Stimulated activated CD4-positive, alpha-beta T cell treated with anti-CD3 and anti-CD28 coated beads, Interleukin-4, amount 100 ng/mL, for 4 hours (primary cell): ENCODE measurements at places on chromosomes 2 and 18.

DNA sequence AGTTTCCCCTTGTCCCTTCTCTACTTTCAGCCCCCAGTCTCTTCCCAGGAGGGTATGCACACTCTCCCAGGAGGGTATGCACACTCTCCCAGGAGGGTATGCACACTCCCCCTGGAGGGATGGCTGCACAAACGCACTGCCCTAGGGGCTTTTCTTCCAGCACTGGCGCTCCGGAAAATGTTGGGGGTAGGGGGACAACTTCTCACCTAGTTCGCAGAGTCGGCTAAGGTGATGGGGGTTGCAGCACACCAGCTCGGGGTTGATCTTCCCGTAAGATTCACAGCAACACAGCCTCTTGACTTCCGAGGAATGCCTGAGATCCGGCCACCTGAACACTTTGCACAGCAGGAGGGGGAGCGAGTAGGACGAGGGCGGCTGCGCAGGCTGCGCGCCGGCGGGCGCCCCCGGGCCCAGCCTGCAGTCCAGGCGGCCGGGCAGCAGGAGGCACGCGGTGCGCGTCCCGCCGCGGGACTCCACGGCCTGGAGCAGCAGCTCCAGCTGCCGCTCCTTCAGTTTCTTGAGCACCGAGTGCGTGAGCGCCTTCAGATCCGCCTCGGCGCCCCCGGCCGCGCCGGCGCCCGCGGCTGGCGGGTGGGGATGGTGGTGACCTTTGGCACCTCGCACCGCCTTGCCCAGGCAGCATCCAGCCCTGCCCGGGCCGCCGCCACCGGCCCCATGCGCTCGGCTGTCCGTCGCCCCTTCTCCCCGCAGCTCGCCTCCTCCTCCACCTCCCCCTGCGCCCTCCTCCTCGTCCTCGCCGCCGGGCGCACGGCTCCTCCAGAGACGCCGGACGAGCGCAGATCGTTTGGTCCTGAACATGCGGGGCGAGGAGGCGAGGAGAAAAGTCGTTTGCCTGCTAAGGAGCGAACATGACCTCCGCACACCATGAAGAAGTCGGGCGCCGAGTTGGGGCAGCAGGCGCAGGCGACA lies 894 bp downstream of the SMAD7 start:
- peak; percentile 25 for DNase-seq

DNA sequence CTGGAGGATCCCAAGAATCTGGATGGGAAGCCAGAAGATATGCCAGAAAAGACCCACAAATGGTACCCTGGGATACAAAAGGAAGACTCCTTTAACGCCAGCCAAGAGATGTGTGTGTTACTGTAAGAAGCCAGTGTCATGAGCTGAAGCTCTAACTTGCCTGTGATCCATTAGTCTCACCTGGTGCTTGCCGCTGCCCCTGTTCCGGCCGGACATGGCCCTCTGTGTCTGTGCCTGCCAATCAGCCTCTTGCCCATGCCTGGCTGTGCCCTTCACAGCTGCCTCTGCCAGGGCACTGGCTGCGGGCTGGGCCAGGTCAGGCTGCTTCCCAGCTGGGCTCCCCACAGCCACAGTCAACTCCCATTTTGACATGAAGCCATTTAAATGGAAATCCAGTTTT lies 55.4 kb downstream of the POU3F3 start:
- DNase-seq = no peak

DNA sequence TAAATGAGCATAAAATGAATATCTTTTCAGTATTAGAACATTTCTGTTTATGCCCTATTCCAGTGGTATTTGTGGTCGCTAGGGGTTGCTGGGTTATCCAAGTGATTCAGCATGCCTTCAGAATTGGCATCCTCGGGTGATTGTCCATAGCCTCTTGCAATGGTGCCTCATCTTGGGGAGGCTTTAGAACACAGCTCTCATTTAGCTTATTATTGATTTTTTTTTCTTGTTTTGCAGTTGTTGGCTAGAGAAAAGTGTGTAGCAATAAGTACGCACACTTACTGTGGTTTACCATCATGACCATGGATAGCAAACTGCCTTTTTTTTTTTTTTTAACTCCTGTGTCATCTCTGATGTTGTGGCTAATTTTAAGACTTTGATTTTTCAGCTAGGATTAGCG lies 33.6 kb downstream of the PLEKHA3 start:
- DNase-seq = no peak

GRCh38 chr2:222054813-222055212 lies 244.0 kb downstream of the PAX3 start:
- DNase-seq = no peak

DNA sequence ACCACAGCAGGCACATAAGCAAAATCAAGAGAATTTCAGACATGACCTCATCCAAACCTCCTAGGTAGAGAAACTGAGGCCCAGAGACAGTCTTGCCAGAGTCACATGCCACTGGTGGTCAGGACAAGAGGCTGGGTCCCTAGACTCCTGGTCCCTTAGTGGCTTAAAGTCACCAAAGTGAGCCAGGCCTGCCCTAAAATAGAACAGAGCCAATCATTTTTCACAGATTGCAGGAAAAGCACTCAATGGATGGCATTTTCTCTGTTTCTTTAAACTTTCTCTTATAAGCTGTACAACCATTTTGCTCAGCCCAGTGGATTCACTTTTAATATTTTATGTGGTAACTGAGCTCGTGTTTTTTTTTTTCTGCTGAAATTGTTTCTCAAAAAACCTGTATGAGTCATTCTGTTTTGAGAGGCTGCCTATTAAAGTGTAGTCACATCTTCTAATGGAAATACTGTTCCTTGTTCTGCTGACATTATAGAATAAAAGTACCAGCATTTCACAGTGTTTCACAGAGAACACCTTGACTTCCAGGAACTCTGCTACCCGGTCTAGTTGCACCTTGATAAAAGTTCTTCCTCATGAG lies 29.6 kb downstream of the STEAP3 start:
- no peak for DNase-seq

GRCh38 chr2:112577756-112578155 lies 6.7 kb upstream of the CHCHD5 start:
- DNase-seq = no peak

- no peak for DNase-seq
Observed at GRCh38 chr2:237667893-237668292, 40.5 kb downstream of the LRRFIP1 start.

DNA sequence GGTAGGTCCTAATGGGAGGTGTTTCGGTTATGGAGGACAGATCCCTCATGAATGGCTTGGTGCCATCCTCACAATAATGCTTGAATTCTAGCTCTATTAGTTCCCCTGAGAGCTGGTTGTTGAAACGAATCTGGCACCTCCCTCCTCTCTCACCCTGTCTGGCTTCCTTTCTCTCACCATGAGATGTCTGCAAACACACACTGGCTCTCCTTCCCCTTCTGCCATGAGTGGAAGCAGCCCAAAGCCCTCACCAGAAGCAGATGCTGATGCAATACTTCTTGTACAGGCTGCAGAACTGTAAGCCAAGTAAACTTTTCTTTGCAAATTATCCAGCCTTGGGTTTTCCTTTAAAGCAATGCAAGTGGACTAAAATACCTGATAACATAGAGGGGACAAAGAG lies 86.6 kb downstream of the RND3 start:
- no peak for DNase-seq

- no peak for DNase-seq
Observed at GRCh38 chr18:13220361-13220991, 1.9 kb downstream of the LDLRAD4 start.

- DNase-seq = no peak
Observed at GRCh38 chr2:168705534-168706470, 96.6 kb upstream of the NOSTRIN start.

DNA sequence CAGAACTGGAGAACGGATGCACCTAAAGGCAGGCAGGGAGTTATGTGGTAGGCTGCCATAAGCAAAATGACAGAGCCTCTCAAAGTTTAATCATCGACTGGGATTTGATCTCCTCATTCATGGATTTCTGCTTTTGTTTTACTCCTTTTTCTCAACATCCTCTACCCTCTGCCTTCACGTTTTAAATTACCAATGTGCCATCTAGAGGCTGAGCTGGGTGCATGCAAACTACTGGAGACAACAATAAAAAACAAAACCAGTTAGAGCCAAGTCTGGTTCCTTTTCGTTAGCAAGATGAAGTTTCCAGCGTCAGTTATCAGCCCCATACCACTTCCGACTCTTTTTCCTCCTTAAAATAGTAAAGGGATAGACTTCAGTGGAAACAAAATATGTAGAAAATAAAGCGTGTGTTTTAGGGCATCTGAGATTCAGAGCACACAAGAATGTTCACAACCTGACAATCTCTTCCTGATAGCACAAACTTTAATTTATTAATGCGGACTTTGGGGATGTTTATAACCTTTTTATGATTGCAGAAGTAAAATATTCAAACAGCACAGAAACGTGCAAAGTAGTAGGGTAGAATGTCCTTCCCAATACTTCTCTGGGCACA lies 117.0 kb downstream of the LAMA1 start:
- no peak for DNase-seq

- no peak for DNase-seq
Observed at GRCh38 chr18:25832001-25832604, 258.3 kb downstream of the SS18 start.

DNA sequence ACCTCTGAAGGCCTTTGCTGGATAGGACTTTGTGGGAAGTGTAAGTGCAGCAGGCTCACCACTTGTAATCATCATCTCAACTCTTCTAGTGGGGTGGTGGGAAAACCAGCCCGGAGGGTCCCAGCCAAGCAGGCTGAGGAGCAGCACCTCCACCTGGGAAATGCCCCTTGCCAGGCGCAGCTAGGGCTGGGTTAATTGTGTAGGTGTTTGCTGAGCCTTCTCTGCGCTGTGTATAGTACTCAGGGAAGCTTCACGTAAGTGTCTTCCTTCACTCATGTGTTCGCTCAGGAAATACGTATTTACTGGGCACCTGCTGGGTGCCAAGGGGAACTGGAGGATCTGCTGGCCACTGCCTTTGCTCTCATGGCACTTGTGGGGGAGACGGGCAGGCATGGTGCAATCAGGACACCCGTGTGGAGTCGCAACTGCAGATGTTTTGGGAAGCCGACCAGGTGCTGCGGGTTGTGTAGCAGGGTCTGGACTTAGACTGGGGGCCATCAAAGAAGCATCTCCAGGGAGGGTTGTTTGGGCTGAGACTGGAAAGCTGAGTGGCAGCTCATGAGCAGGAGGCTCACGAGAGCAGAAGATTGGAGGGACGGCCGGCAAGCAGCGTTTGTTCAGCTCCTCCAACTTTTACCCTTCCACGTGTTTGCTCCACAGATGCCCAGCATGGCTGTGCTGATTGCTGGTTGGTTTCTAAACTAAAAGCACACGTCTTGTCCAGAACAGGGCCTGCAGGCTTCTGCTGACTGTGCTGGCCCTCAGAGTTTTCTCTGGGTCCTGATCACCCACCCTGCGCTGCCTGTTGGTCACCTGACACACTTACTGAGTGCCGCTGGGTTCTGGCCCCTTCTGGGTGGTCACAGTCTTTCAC lies 164.6 kb downstream of the LDLRAD4 start:
- DNase-seq = no peak

DNA sequence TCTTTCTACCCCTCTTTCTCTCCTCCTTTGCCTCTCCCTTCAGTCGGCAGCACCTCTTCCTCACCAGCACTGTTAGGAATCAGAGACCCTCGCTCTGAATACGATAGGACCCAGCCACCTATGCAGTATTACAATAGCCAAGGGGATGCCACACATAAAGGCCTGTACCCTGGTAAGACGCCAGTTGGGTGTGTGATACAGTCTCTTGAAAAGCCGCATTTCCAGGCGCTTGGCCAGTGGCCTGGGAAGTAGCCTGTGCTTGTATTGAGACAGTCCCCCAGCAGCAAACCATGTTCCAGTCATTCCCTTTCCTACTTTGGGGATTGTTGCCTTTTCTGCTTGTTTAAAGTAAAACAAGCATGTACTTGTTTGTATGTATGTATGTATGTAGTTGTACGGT lies 118.4 kb upstream of the DAPL1 start:
- no peak for DNase-seq

- no peak for DNase-seq
Observed at GRCh38 chr18:46660957-46661749, 4.1 kb upstream of the LOXHD1 start.

DNA sequence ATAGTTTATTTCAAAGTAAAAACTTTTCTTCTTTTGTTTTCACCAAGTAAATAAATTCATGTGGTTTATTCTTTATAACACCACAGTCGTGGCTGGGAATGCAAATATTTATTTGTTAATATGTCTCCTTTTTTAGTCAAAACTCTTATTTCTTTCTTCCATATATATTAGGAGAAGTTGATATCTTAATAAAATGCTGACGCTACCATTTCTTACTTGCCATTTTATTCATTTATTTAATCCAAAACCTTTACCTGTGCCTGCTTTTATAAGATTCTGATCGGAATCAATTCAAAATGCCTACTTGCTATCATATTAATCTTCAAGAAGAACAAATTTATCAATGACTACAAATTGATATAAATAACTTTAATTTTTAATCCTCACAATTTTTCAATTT lies 362.9 kb upstream of the FSIP2 start:
- no peak for DNase-seq

DNA sequence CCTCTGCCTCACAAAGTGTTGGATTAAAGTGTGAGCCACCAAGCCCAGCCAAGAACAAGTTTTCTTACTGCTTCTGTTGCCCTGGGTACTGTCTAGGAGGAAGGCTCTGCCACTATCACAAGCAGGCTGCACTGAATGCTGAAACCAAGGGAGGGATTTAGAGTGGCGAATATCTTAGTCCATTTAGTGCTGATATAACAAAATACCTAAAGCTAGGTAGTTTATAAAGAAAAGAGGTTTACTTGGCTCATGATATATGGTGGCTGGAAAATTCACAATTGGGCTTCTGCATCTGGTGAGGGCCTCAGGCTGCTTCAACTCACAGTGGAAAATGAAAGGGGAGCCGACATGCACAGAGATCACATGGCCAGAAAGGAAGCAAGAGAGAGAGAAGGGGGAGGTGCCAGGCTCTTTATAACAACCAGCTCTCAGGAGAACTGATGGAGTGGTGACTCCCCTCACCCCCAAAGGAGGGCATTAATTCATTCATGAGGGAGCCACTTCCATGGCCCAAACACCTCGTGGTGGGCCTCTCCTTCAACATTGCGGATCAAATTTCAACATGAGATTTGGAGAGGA lies 146.0 kb upstream of the SERPINE2 start:
- DNase-seq = no peak

- no peak for DNase-seq
Observed at GRCh38 chr2:38315707-38316333, 61.3 kb downstream of the ATL2 start.

DNA sequence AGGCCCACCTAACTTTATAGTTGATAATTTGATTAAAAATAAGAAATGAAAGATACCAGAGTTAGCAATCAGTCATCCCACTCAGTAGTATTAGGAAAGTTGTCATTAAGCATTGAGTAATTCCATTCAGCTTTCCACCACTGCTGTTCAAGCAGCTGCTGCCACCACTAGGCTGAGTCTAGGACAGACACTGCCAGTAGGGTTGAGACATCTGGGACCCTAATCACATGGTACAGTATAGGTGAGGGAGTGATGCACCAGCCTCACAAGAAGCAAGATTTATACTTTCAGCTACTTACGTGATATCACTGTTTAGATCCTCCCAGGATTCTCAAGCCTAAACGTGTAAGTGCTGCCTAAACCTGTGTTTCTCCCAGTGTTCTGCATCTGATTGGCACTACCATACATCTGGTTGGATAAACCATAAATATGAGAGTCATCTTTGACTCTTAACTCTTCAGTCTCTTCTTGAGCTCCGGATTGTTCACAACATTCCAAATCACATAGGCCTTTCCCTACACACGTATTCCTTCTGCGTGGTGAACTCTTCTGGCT lies 3.2 kb downstream of the UBXN4 start:
- DNase-seq = peak; percentile 8
